ENCODE measurements at places on chromosomes 4 and X.

GRCh38 chr4:84967243-84967690 lies 777 bp upstream of the WDFY3 start:
- no peak for DNase-seq

DNA sequence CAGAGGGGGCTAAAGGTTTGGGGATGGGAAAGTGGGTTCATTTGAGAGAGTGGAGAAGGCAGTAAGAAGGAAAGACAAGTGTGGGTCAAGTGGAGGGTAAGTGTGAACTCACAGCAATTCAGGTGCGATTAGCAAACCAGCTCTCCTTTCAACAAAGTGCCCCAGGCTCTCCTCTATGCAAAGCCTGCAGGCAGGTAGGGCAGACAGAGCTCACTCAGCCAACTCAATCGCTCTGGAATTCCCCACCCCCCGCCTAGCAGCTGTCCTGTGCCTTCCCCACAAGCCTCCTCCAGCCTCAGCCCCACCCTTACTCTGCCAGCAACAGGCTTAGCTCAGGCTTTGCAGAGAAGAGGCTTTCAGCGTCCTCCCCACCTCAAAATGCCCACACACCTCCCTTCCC lies 14.8 kb upstream of the MAMLD1 start:
- peak; percentile 50 for DNase-seq

DNA sequence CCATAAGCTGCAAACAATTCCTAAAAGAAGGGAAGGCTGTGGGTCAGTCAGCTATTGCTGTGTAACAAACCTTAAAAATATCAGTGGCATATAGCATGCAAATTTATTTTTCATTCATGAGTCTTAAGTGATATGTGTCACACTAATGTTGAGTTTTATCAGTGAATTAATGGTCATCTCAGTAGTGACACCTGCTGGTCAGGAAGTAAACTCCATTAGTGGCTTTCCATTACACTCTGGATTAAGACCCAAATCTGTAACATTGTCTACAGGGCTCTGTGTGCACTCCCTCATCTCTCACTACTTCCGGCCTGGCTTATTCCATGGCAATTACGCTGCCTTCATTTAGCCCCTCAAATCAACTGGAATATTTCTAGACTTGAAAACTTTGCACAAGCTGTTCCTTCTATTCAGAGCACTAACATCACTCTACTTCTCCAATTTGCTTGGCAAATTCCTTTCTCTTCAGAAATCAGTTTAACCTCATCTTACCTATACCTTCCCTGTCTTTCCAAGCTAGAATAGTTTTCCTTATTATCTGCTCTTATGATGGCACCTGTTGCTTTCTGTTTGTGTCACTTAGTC lies 217.3 kb upstream of the TAPT1 start:
- peak; percentile 56 for DNase-seq

DNA sequence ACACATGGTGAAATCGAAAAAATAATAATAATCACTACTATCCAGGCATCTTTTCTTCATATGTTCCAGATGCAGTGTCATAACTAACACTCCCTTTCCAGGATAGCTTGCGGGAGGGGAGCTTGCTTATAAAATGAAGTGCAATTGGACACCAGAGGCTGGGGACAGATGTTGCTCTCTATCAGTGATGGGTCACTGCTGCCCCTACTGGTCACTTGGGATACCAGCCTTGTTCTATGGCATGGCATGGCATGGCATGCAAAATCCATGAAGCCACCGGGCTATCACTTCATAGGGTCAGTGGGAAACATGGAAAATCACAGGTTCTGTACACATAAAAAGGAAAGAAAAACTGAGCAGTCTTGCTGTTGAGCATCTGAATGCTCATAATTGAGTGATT lies 168.1 kb downstream of the GLRA2 start:
- DNase-seq: peak; percentile 55

DNA sequence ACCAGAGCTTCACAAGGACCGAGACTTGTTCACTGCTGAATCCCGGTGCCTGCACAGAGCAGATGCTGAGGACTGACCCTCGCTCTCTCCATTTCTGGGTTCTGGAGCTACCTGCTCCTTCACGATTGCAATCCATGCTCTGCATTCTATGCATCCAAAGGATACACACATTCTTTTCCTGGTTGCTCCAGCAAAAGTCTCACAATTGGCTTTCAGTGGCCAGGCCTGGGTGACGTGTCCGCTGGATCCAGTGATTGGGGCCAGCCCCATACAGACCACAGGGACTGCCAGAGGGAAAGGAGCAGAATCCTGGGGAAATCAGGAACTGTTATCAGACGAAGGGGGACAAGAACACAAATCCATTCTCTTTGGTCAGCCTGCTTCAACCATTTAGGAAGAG lies 14.9 kb upstream of the CDKN2AIP start:
- no peak for DNase-seq

DNA sequence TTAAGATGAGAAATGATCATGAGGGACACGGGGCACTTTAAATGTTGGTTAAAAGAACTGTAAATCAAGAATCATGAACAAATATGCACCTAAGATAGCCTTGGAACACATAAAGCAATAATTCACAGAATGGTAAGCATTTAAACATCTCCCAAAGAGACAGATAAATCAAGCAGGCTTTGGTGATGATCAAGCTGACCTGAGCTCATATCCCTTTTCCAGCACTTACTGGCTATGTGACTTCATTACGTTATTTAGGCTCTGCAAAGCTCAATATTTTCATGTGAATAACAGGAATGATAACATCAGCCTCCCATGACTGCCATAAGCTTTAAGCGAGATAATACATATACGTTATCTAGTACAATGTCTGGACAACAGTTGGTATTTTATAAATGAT lies 54.9 kb downstream of the CHRNA9 start:
- no peak for DNase-seq

DNA sequence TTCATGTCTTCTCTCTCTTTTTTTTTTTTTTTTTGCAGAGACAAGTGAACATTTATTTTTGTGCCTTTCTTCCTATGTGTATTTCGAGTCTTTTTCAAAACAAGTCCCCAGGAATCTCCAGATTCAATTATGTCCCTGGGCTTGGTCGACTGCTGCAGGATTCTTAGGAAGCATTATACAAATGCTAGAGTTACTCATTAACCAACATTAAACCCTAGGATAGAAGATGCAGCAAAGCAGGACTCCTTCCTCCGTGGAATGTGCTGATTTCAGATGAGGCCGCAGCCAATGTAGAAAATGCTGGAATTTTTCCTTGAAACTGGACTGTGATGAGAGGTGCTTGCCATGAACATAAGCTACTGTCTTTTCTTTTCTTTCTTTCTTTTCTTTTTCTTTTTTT lies 3.4 kb downstream of the ZNF81 start:
- DNase-seq: no peak

DNA sequence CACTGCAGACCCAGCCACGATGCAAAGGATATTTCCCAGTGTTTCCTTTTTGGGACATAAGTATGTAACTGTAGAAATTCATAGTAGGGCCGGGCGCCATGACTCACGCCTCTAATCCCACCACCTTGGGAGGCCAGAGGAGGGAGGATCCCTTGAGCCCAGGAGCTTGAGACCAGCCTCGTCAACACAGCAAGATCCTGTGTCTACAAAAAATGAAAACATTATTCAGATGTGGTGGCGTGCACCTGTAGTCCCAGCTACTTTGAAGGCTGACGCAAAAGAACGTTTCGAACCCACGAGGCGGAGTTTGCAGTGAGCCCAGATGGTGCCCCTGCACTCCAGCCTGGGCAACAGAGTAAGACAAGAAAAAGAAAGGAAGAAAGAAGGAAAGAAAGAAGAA lies 49.2 kb downstream of the CRLF2 start:
- DNase-seq: no peak

- no peak for DNase-seq
Measured at GRCh38 chr4:112968451-112969159, 80.8 kb upstream of the ANK2 start.

GRCh38 chrX:46208225-46208854 lies 336.9 kb downstream of the ZNF674 start:
- DNase-seq: no peak

DNA sequence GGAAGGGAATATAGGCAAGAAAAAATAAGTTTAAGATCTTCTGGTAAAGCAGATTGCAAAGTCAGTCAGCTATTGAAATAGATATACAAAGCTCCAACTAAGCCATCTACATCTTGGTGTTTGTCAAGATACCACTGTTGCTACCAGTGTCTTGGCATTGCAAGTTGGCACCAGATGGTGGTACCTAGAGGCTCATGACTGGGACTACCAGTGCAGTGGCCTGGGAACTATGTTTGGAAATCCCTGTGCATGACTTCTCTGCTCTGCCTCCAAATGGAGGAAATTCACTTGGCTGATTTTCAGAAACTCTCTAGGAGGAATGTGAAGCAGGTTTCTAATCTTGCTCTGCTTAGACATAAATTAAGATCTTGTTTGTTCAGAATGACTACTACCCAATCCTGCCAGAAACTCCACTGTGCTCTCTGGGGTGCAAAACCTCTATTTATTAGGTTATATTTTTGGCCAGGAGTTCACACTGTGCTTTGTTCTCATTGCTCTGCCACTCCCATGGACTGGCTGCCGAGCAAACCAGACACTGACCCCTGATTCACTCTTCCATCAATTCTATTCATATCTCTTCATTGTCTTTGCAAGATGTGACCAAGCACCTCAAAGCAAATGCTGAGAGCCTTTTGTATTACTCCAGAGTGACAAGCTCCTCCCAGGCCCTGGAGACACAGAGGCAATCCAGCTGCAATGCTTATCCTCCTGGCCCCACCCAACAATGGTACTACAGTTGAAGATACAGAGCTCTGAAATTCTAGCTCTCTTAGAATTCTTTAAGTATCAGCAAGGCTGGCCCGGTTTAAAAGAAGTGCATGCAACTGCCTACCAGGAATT lies 272.3 kb upstream of the FGF16 start:
- DNase-seq: peak; percentile 13

DNA sequence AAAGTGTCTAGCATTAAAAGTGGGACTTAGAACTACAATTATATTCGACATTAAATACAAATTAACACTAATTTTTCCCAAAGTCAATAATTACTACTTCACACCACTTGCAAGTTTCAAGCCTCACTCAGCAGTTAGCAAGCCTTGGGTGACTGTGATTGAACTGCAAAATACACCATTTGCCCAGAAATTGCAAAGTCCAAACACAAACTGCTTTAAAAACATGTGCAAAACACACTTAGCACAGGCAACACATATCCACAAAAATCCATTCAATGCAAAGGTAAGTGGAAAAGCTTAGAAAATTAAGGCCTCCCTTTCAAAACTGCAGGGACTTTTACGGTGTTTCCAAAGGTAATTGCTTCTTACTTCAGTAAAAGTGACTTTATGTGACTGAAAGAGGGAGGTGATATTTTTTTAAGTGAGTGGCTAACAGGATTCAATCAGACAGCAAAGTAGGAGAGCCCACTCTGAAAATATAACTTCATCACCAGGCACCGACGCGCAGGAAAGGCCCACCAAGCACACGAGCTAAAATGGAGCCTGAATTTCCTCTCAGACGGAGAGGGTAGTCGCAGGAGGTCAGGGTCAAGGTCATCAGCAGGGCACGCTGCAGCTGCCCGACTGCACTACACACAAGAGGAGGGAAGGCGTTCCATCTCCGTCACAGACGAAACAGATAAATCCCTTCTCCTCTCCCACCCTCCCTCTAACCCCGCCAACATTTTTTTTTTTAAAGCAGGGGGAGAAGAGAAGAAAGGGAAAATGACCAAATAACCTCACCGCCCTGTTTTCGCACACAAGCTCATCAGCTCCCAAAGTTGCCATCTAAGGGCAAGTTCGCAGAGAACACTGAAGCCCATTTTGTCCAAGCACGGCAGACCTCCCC lies 3.1 kb downstream of the ZNF827 start:
- DNase-seq: peak; percentile 38

DNA sequence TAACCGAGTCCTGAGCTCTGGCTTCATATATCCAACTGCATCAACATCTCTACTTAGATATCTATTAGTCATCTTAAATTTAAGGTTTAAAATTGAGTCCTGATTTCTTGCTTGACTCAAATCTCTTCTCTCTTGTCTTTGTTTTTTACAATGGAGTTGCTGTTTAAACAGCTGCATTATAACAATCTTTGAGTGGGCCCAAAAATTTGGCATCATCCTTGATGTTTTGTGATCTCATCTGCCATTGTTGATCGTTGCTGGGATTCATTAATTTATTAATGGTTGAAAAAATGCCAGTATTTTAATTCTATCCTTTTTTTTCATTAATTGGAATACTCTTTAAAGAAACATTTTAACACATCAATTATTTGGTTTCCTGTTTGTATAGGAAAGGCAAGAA lies 82.2 kb downstream of the STIM2 start:
- no peak for DNase-seq

All from neural progenitor cell (in vitro differentiated cells).